Activated T-cell treated with anti-CD3 and anti-CD28 coated beads, Interleukin-2, amount 50 U/mL, for 72 hours (primary cell): ENCODE measurements at places on chromosomes 13 and 19. TPM values are rescaled to one million over a fixed set of nuclear protein-coding genes. Genes with fewer than 3 reads are reported as not detected.

The RABAC1 gene
- total RNA-seq: 81.0 TPM

The SNRNP70 gene
- 175 TPM for total RNA-seq

The SHISA7 gene
- total RNA-seq: not detected

The RDH8 gene
- not detected for total RNA-seq

The FBXO27 gene
- total RNA-seq: 3.7 TPM

The STOML3 gene
- total RNA-seq: not detected

The NFILZ gene
- total RNA-seq: not detected

The CNN1 gene
- total RNA-seq: not detected

The YJEFN3 gene
- total RNA-seq: 18.2 TPM

The AMER2 gene
- 0.02 TPM for total RNA-seq

The FCAR gene
- total RNA-seq: not detected

The ZNF699 gene
- total RNA-seq: 14.0 TPM

The SLC15A1 gene
- total RNA-seq: not detected

The SIGLEC8 gene
- not detected for total RNA-seq

The ZNF329 gene
- 9.8 TPM for total RNA-seq

The RGCC gene
- total RNA-seq: 111 TPM

The PLK5 gene
- total RNA-seq: not detected

The ZNF90 gene
- 21.8 TPM for total RNA-seq

The DOCK6 gene
- total RNA-seq: 9.1 TPM

The KIR2DL3 gene
- total RNA-seq: not detected

The IGSF23 gene
- total RNA-seq: not detected

The IFI30 gene
- total RNA-seq: 10.2 TPM

The TTC9B gene
- total RNA-seq: not detected

The FCHO1 gene
- 70.8 TPM for total RNA-seq

The CALR3 gene
- total RNA-seq: not detected

The TICAM1 gene
- 20.5 TPM for total RNA-seq

The SLC17A7 gene
- 0.74 TPM for total RNA-seq

The PDX1 gene
- total RNA-seq: not detected

The ARHGEF18 gene
- 32.8 TPM for total RNA-seq

The RASGRP4 gene
- 11.3 TPM for total RNA-seq

The ZNF491 gene
- total RNA-seq: 0.46 TPM

The PTPRS gene
- total RNA-seq: 2.7 TPM

The FOXA3 gene
- 1.6 TPM for total RNA-seq

The CGB3 gene
- total RNA-seq: not detected

The RGL3 gene
- total RNA-seq: not detected

The SLITRK1 gene
- total RNA-seq: not detected

The NPAS1 gene
- total RNA-seq: 1.1 TPM

The ENOX1 gene
- 2.0 TPM for total RNA-seq

The DNAAF3 gene
- total RNA-seq: 0.46 TPM

The CPB2 gene
- total RNA-seq: not detected

The PLIN5 gene
- total RNA-seq: 0.81 TPM

The ZNF563 gene
- 8.2 TPM for total RNA-seq

The SELENOV gene
- not detected for total RNA-seq

The LSR gene
- total RNA-seq: 41.1 TPM

The PRSS57 gene
- not detected for total RNA-seq

The TEAD2 gene
- not detected for total RNA-seq

The ZNF135 gene
- total RNA-seq: 1.9 TPM

The LILRA5 gene
- not detected for total RNA-seq

The PRKCG gene
- not detected for total RNA-seq

The CCL25 gene
- 0.60 TPM for total RNA-seq

The FIZ1 gene
- 17.3 TPM for total RNA-seq
